Activated CD4-positive, alpha-beta T cell treated with anti-CD3 and anti-CD28 coated beads for 24 hours (primary cell): ENCODE measurements at places on chromosomes 4 and X.

GRCh38 chrX:25019707-25020390, 4.1 kb upstream of the ARX start:
- DNase-seq: no peak

- no peak for DNase-seq
Observed at GRCh38 chr4:169098532-169098931, 88.5 kb upstream of the CBR4 start.

GRCh38 chrX:31894152-31894551, 822.3 kb upstream of the FTHL17 start:
- no peak for DNase-seq

- DNase-seq: no peak
Observed at GRCh38 chrX:20218836-20219505, 47.7 kb downstream of the RPS6KA3 start.

DNA sequence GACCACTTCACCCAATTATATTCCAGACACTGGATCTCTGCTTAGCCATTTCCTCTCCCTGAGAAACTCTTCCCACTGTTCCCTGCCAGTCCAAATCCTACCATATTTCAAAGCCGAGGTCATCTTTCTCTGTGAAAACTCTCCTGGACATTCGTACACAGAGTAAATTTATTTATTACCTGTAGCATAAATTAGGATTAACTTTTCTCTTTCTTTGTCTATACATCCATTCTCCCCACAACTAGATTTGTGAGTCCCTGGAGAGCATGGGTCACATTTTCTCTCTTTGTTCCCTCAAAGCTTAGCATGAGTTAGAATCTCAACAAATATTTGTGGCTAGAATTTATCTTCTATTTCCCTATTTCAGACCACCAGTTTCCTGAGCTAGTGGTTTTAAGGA, 27.8 kb upstream of the SMIM10 start:
- DNase-seq: no peak

DNA sequence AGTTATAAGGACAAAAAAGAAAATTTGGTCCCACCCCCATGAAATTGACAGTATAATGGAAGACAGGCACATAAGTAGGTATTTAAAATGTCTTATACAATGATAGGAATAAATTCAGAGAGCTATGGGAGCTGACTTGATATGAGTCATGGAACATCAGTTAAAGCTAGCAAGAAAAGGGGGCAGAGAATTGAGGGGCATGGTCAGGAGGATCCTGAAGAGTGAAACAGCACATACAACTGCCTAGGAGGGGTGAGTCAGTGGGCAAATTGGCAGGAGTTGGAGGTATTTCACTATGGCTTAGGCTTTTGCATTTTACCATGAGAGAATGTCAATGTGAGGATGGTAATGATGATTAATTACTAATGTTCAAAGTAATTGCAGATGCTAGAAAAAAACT, 95.4 kb upstream of the BANK1 start:
- no peak for DNase-seq
